Effector CD4-positive, alpha-beta T cell (primary cell): ENCODE measurements at places on chromosomes 3 and 15.

GRCh38 chr15:34304613-34305012 is 33.0 kb downstream of the SLC12A6 start:
- DNase-seq = no peak

DNA sequence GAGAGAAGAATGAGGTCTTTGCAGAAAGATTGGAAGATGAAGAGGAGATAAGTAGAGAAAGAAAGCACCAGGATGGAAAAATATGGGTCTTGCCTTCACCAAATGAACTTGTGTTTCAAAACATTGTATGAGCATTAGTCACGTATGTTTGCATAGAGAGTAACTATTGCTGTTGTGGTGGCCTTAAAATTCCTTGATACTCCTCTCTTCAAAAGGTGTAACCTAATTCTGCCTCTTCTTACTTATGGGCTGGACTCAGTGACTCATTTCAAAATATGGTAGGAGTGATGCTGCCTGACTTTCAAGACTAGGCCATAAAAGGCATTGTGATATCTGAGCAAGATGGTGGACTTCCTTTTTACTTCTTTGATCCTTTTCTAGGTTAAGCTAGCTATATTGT is 228.7 kb upstream of the ZNF385D start:
- DNase-seq = no peak

- no peak for DNase-seq
Measured at GRCh38 chr15:23372284-23372683, 17.7 kb downstream of the GOLGA8S start.

- no peak for DNase-seq
Measured at GRCh38 chr15:38872732-38873131, 308.1 kb upstream of the RASGRP1 start.

DNA sequence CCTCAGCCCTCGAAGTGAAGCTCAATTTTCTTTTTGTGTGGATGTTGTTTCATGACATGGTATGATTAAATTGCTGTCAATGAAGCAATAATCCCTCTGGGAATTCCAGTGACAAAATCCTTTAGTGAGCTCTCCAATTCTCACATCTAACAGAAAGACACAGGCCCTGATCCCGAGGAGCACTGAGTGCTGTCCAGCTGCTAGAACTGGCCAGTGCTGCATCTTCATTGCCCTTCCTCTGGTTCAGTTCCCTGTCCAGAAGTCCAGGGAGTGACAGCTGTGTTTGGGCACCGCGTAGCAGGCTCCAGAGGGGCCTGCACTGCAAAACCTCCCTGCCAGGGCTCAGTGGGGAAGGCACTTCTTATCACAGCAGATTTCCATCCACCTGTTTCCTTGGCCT is 516.8 kb upstream of the ATP11B start:
- no peak for DNase-seq

DNA sequence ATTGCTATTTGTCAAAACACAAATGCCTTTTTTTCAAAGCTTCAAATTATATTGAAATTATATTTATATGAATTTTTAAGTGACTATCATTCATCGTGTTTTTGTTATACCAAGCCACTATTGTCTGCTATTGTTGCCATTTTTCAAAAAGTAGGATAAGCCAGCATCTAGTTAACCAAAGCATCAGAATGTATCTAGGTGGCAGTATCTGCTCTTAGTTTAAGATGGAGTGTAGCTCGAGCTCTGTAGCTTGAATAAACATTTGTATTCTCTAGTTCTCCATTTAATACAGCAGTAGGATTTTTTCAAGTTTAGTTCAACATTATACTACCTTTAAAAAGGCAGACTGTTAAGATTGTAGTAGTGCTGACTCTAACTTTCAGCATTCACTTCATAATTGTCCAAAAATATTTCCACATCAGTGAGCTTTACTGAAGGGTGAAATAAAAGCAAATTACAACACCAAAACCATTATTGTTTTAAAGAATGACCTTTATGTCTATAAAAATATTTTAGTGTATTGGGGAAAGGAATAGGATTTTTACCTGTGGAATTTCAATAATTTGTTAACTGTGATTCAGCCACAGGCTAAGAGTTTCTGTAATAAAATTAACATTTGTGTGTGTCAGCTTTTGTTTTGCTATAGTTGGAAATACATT is 19.6 kb upstream of the C15orf61 start:
- no peak for DNase-seq

DNA sequence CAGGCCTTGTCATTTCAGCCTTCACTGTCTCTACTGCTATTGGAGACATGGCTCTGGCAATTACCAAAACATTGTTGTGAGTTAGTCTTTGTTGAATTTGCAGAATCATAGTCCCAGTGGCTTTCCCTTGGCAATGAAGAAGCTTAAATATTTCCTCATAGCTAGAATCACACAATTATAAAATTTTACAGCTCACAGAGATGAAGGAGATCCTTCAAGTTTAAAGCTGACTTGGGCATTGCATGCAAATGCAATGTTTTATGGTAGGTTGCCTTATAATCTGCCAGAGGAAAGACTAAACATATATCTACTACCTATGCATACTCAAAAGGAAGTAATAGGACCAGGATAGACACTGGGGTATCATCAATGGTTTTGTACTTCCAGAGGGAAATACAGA is 90.9 kb downstream of the LSAMP start:
- no peak for DNase-seq

GRCh38 chr3:98602078-98602678 is 8.8 kb upstream of the CPOX start:
- no peak for DNase-seq

DNA sequence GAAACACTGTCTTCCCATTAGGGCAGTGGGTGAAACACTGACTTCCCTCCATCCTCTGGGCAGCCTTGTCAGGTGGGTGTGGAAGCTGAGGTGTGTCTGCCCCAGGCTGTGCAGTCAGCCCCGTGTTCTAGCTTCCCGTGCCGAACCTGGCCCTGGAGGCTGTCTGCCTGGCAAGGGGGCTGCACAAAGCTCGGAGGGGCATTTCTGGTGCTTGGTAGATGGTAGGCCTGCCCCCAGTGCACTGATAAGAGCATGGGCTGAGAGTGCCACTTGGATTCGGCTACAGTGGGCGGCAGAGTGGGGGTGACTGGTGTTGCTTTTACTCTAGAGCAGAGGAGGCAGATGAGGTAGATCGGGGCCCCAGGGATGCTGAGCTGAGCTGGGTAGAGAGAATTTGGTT is 21.3 kb downstream of the IGF1R start:
- no peak for DNase-seq

DNA sequence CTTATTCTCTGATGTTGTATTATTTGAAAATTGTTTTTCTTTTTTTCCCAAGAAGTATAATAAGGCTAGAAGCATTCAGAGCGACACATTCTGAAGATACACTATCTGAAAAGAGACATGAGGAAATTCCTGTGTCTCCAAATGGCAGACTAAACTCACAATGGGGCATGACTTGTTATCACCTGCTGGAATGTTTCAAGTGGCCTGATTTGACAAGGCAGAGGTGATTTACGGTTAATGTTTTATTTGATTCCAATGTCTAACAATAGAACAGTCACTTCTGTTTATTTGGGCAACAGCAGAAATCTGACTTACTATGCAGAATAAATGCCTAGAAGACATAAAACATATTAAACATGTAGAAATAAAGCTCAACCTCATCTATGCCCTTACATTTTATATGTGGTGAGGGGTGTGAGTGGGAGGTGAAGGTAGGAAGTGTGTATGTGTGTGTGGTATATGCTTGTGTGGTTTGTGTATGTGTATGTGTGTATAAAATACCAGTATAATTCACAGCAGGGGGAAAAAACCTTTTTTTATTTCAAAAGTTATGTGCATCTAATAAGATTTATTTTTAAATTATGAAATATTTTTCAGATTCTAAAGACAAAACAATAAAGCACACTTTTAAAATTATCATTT is 1051.7 kb downstream of the ROBO2 start:
- DNase-seq = no peak

- DNase-seq = no peak
Measured at GRCh38 chr3:13440204-13440817, 20.2 kb upstream of the NUP210 start.

DNA sequence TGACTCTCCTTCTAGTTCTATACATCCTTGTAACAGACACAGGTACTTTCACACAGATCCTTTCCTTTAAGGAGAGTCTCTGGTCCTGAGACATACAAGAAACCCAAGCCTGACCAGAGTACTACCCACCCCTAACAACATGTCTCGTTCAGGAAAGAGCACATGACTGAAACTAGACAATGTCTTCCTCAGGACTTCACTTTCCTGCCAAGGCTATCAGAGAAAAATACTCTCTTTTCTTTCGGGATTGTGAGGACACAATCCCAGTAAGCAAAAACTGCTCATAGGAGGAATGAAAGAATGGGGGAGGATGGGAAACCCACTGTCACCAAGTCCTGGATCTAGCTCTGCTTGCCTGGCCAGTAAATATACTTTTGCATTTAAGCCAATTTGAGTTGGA is 11.5 kb upstream of the ANKRD28 start:
- DNase-seq = no peak

DNA sequence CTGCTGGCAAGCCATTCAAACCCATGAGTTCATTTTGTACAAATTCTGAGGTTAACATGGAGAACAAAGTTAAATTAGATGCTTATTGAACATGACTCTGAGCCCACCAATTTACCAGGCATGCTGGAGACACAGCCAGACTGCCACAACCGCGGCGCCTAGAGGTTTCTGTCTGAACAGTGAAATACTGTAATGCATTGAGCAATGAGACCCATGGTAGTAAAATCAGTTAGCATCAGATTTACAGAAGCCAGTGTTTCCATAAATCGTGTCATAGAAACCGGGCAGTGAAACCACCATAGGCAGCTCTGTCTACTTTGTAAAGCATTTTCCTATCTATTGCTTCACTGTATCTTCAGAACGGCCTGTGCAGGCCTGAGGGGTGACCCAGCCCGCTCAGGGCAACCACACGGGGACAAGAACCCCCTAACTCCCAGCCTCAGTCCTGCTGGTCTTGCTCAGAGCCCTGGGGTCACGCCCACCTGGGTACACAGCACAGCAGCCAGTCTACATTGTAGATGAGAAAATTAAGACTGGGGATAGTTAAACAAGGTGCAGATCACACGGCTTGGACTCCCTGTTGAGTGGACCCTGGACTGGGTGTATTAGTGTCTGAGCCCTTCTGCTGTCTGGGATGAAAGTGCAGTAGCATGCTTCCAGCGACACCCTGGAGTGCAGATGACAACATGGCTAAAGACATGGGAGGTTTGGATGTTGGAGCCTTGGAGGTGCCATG is 44.2 kb downstream of the MGLL start:
- DNase-seq = no peak

DNA sequence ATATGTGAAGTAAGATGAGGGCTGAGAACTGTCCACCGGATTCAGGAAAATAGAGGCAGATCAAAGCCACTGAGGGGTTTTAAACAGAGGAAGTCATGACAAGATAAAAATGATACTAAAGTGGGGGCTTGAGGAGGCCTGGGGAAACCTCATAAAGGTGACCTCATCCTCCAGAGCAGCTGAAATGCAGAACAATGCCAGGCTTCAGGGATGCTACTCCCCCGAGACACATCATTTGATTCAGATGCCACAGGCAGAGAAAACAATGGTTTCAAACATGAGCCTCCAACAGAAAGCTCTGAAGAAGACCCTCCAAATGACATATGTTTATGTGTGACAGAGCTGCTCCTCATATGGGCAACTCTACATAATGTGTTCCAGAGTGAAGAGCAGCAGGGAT is 6.4 kb downstream of the CFAP20DC start:
- no peak for DNase-seq

- DNase-seq = no peak
Measured at GRCh38 chr3:10162185-10162584, 2.5 kb upstream of the IRAK2 start.

GRCh38 chr15:80673561-80674244 is 21.4 kb upstream of the ABHD17C start:
- no peak for DNase-seq

GRCh38 chr3:141236361-141236760 is 4.7 kb downstream of the PXYLP1 start:
- no peak for DNase-seq

DNA sequence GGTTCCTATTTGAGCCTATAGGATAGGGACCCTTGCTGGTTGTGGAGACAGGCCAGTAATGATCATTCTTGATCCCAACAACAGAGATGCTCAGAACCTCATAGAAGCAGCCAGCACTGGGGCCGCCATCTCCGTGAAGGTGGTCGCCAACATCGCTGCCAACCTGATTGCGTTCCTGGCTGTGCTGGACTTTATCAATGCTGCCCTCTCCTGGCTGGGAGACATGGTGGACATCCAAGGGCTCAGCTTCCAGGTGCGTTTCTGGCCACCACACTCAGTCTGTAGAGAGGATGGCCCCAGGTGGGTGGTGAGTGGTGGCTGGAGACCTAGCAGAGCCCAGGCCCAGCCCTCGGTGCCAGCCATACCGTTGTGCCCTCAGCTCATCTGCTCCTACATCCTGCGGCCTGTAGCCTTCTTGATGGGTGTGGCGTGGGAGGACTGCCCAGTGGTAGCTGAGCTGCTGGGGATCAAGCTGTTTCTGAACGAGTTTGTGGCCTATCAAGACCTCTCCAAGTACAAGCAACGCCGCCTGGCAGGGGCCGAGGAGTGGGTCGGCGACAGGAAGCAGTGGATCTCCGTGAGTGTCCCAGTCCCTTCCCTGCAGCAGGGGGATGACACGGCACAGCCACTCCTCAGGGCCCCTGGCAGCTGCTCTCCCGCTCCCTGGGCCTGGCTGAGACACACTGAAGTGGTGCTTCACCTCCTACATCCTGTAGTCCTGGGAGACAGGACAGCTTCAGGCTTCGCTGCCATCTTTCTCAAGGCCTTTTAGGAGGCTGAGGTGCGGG is 46.5 kb upstream of the PDE8A start:
- DNase-seq = no peak

- no peak for DNase-seq
Measured at GRCh38 chr3:51860703-51861665, at the start of gene IQCF2. TSS of gene IQCF2 (plus strand) at chr3:51861615. CDS start at chr3:51861667, 52 bp downstream.

GRCh38 chr3:16379838-16380237 is 114.8 kb downstream of the OXNAD1 start:
- no peak for DNase-seq
